GDM1 (cell line): ENCODE measurements at places on chromosomes 1 and 21.

DNA sequence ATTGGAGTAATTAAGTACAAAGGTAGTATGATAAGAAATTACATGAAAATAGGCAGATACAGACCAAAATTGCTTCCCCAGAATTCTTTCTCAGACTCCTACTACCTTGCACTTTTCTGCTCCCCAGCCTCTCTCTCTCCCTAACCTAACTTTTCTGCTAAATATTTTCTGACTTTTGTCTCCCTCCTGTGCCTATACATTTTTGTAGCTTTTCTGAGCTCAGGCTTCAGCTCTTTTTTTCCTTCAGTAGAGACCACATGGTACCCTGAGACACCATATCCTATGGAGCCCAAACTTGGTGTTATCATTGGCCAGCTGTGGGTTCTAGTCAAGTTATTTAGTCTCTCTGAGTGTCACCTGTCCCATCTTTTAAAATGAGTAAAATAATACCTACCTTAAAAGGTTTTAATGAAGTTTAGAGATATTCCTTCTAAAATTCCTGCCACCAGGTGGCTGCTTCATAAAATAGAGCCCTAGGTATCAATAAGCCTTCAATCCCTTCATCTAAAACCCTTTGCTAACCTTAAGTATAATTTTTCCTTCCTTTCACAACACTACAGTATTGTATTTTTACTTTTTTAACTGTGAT, 237.6 kb upstream of the DUSP10 start:
- DNase-seq, result no peak

GRCh38 chr1:224450561-224451350, 16.2 kb upstream of the WDR26 start:
- DNase-seq, result no peak

DNA sequence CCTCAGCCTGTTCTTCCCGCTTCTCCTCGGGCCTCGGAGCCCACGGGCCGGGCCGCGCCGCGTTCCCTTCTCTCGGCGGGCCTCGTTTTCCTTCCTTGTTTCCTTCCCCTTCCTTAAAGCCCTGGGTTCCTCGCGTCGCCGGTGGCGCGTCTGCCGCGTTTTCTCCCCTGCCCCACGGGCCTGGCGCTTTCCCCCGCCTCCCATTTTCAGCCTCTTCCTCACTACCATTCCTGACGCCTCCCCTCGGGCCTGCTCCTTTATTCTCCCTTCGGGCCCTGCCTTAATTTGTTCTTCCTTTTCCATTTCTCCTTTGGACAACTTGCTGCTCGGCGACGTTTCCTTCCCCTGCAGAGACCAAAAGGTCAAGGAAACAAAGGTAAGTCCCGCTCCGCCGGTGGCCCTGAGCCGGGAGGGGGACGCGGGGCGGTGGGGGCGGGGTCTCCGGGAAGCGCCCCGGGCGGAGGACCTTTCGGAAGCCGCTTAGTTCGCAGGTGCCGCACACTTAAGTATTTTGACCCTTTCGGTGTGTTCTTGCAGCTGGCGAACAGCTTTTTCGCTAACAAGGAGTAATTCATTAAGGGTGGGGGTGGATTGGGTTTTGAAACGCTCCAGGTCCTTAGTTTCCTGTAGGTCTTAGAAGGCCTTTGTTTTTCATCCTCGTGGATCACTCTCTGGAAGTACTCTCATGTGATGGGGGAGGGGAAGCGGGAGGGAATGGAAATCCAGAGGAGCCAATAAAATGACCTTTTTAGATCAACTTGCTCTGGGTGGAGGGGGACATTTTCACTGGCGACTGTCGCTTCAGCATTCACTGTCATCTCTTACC, 780 bp downstream of the YTHDF2 start:
- DNase-seq, result peak; percentile 19

- DNase-seq, result no peak
These were observed 17.8 kb upstream of the GUCA2B start for GRCh38 chr1:42135426-42135825.

DNA sequence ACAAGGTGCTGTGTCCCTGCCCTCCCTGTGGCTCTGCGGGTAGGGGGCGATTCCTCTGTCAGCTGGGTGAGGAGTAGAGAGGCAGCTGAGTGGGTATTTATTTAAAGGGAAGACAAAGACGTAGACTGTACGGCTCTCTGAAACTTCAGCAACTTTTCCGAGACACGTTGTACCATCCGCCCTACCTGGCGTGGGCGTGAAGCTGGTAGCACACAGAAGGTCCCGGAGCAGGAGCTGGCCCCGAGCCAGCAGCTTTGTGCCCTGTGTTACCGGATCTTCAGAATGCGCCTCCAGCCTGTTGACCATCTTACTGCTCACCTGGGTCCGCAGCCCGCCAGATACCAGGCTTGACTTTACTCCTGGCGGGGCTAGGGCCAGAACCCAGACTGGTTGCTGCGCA, 34.9 kb downstream of the PRKCZ start:
- no peak for DNase-seq

- DNase-seq, result no peak
These were observed 274.0 kb upstream of the TMPRSS15 start for GRCh38 chr21:18677632-18678031.

- DNase-seq, result no peak
These were observed 860 bp downstream of the SDC3 start for GRCh38 chr1:30907481-30908315.

- DNase-seq, result no peak
These were observed 64.5 kb downstream of the OBSCN start for GRCh38 chr1:228272331-228272791.

DNA sequence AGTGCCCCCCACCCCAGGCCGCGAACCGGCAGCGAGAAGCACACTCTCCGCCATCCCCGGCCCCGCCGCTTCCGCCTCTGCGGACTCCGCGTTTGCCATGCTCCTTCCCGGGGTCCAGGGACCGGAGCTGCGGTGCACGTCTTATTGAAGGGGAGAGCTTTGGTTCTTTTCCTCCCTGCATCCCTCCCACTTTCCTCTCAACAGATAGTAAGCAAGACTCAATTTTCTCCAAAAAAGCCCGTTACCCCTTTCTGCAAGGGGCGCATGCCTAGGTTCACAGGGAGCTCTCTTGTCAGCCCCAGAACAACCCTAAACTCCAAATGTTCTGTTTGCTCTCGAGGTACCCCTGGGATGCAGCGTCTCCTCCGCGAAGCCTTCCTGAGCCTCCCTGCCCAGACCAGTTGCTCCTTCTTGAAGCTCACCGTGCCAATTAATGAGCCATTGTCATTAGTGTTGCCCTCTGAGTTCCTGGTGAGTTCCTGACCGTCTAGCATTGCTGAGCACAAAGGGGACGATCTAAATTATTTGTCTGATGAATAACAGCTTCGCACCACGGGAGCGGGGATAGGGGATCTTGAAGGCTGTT, 8.1 kb downstream of the FOXD3 start:
- DNase-seq, result no peak

- no peak for DNase-seq
These were observed 43.0 kb upstream of the RAVER2 start for GRCh38 chr1:64701886-64702285.

DNA sequence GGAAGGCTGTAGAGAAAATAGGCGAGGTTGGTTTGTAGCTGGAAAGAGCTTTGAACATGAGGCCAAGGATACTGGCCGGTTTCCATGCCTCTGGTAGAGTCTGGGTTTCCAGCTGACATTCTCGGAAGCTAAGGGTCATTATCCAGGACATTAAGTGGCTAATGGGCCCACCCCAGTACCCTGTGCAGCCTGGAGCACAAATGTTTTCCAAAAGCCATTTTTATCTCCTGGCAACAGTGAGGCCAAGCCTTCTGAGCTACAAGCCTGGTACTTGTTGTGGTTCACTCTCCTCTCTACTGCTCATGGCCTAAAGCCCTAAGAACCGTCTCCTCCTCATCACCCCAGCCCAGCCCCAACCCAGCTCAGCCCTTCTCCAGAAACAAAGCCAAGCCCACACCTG, 122.9 kb downstream of the DMRTA2 start:
- no peak for DNase-seq

DNA sequence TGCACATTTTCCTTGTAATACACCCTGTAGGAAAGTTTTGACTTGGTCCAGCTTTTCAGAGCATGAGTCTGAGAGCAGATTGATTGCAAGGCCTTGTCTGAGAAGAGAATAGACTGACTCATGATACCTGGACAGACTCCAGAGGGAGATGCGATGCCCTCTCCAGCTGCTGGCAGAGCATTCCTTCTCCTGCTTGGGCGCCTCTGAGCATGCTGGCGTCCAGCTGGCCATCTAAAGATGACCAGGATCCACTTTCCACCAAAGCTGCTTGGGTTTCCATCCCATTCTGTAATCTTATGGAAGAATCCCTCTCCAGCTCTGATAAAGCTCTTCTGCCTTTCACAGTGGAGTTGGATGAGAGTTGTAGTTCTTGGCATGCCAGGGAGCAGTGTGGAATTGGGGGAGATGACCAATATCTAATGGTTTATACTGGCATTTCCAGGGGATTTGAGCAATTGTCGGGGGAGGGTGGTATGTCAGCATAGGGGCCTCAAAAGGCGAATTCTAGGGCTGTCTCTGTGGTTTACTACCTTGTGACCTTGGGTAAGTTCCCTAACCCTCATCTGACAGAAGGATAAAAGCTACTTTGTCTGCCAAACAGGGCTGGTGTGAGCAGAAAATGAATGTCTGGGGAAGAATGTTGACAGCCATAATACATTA, 19.5 kb downstream of the SZRD1 start:
- DNase-seq, result no peak

- DNase-seq, result no peak
These were observed 40.5 kb upstream of the FHAD1 start for GRCh38 chr1:15206418-15207030.

DNA sequence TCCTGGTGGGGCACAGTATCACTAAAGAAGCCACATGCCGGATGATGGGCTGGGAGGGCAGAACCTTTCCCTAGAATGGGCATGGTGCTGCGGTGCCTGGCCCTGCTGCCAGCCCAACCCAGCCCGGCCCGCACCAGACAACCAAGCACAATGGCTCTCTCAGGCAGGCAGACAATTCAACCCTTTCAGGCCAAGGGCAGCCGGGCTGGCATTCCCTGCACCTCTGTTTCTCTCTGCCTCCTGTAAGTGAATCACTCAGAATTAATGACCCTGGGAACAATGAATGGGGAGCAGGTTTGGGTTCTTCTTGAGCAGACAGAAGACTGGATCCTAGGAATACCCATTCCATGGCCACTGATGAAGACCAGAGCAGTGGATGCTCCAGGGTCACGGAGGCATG, 41.0 kb upstream of the IFFO2 start:
- DNase-seq, result no peak

- DNase-seq, result no peak
These were observed 176.5 kb upstream of the PLXNA2 start for GRCh38 chr1:208420696-208421095.

DNA sequence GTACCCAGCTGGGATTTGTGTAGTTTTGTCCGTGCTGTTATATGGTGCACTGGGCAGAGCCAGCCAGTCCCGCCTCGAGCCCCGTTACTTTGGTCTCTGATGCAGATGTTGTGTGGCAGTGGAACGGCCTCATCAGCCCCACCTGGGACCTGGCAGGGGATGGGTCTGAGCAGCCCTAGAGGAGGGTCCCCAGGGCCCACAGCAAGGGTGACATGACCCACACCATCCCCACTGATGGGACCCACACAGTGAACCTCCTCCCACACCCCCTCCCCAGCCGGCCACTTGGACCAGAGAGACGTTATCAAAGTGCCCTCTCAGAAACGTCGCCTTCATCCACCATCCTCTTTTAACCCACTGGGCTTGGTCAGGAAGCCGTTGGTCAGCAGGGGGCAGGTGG, 42.0 kb upstream of the PCBP3 start:
- DNase-seq, result no peak

DNA sequence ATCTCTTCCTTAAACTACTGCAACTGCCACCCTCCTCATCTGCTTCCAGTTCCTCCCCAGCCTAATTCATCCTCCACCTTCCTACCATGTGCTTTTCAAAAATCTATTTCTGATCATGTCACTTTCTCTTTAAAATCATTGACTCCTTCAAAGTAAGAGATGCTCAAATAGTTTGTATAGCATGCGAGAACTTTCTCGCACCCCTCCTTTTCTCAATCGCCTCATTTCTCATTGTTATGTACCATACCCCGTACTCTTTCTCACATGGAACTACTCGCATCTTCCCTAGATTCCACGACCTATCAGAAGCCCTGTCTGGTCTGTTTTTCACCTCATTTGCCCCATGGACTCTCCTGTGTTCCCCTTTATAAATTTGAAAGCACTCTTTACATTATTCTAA, 238.2 kb downstream of the NRIP1 start:
- DNase-seq, result no peak

- DNase-seq, result no peak
These were observed 54.5 kb downstream of the ATP1B1 start for GRCh38 chr1:169160845-169161495.

DNA sequence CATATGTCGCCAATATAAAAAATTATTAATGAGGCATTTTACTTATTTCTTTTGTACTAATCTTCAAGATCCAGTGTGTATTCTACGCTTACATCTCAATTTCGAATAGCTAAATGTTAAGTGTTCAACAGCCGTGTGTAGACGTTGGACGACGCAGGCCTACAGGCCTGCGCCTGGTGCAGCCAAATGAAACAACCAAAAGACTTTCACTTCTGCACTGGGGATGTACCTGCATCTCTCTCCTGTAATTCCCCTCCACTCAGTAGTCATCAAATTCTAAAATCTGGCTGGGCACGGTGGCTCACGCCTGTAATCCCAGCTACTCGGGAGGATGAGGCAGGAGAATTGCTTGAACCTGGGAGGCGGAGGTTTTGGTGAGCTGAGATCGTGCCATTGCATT, 76.8 kb upstream of the HNRNPU start:
- no peak for DNase-seq

- no peak for DNase-seq
These were observed 132.2 kb downstream of the PTGER3 start for GRCh38 chr1:70915258-70916033.

GRCh38 chr1:184773762-184774320, 19.2 kb upstream of the EDEM3 start:
- DNase-seq, result no peak

DNA sequence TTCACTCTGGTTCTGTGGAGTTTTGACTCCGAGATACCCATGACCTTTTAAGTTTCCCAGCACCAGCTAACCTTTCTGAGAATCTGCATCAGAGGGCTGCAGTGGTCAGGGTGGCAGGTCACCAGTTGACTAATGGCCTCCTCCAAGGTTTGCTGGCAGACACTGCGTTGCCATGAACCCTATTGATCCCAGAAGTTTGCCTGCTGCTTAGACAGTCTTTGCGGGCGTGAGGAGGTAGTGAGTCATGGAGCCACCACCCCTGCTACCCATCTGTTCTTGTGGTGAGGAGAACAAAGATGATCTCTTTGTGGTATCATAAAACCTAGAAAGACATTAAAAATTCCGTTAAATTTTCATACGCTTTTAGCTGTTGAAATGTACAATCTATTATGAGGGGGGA, 180.4 kb downstream of the FGGY start:
- DNase-seq, result no peak

- no peak for DNase-seq
These were observed 25.8 kb upstream of the BCAS2 start for GRCh38 chr1:114607223-114607622.

GRCh38 chr1:218904416-218904815, 269.3 kb upstream of the LYPLAL1 start:
- no peak for DNase-seq

GRCh38 chr1:117466761-117467160, 99.5 kb downstream of the MAN1A2 start:
- DNase-seq, result no peak
